ENCODE measurements at places on chromosomes 7 and 10. TPM values are rescaled to one million over a fixed set of nuclear protein-coding genes. Genes with fewer than 3 reads are reported as not detected.

- DNase-seq: no peak
Measured at GRCh38 chr10:110827875-110828274, 43.9 kb upstream of the PDCD4 start.

The PNLIP gene
- total RNA-seq: not detected

GRCh38 chr10:45466784-45467183 is 92.8 kb downstream of the ALOX5 start:
- DNase-seq: no peak

The SLC29A4 gene
- total RNA-seq: 1.9 TPM

The GOLGA7B gene
- total RNA-seq: 1.0 TPM

DNA sequence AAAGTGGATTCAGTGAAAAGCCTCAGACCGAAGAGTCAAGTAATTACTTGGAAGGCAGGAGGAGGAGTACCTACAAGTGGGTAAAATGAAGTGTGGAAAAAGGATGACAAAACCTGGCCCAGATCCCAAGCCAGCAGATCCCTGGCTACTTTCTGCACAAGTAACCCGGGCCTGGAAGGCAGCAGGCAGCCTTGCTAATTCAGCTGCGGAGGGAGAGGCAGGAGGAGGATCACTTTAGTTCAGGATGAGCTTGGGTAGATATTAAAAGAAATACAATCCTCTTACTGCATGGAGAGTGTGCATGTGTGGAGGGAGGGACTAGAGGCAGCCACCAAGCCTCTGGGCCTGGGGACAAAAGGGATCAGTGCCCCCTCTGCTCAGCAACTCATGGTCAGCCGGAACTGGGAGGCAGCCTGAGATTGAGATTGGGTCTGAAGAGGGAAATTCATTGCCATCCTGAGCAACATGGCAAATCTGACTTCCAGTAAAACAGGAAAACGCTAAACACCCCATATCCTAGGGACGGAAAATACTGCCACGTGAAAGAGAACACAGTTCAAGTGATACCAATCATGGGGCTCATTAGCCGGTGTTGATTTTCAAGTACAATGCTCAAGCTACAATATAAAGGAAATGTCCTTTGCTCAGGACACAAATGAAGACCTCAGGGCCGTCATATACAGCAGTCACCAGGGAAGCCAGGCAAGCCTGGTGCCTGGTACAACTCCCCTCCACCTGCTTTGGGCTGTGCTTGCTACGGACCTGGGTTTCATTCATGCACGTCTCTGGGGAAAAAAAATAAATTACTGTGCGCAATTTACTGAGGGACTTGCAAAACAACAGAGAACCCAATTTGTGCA is 1.3 kb downstream of the AMPH start:
- no peak for DNase-seq

The PILRA gene
- 3.1 TPM for total RNA-seq

- no peak for DNase-seq
Measured at GRCh38 chr7:106966121-106966520, 78.4 kb upstream of the PRKAR2B start.

GRCh38 chr10:22427890-22428571 is 82.7 kb downstream of the SPAG6 start:
- peak; percentile 43 for DNase-seq

DNA sequence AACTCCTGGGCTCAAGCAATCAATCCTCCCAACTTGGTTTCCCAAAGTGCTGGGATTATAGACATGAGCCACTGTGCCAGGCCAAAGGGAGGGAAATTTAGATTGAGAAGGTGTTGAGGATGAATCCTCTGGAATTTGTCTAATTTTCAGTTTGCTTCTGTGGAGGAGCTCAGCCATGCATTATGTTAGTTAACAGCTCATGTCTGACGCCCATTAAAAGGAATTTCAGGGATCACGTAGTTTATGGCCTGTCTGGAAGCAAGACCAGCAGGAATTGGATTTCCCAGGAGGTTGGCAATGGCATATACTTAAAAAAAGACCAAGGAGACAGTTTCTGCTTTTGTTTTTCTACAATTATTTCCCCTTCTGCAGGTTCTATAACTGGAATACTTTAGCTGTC is 165.7 kb downstream of the OTUD1 start:
- DNase-seq: no peak

DNA sequence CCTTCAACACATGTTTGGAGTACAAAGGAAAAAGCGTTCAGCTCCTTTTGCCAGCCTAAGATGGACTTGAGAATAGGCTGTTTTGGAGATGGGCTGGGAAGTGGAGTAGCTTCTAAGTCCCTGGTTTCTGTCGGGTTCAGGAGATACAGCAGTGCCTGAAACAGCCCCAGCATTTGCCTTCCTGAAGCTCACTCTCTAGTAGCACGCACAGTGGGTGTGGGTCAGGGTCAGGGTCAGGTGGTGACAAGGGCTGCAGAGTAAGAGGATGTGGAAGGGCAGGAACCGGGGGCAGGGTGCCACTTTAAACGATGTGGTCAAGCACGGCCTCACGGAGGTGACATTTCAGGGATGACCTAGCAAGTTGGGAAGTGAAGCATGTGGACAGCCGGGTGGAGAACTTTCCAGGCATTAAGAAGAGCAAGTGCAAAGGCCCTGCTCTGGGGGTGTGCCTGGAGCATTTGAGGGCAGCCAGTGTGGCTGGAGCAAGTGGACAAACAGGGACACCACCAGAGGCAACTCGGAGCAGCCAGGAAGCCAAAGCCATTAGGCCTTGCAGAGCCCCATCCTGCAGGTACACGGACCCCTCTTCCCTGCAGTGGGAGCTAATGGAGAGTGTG is 382.2 kb upstream of the ZMIZ1 start:
- no peak for DNase-seq

- DNase-seq: no peak
Measured at GRCh38 chr10:22850541-22850940, 77.3 kb upstream of the ARMC3 start.

The TDRD1 gene
- not detected for total RNA-seq

GRCh38 chr10:44033008-44033407 is 351.9 kb downstream of the CXCL12 start:
- DNase-seq: no peak

The SLC26A4 gene
- not detected for total RNA-seq

- DNase-seq: peak; percentile 4
Measured at GRCh38 chr10:112658900-112659638, 212.1 kb downstream of the VTI1A start.

GRCh38 chr10:78292250-78292981 is 258.8 kb downstream of the RPS24 start:
- no peak for DNase-seq

DNA sequence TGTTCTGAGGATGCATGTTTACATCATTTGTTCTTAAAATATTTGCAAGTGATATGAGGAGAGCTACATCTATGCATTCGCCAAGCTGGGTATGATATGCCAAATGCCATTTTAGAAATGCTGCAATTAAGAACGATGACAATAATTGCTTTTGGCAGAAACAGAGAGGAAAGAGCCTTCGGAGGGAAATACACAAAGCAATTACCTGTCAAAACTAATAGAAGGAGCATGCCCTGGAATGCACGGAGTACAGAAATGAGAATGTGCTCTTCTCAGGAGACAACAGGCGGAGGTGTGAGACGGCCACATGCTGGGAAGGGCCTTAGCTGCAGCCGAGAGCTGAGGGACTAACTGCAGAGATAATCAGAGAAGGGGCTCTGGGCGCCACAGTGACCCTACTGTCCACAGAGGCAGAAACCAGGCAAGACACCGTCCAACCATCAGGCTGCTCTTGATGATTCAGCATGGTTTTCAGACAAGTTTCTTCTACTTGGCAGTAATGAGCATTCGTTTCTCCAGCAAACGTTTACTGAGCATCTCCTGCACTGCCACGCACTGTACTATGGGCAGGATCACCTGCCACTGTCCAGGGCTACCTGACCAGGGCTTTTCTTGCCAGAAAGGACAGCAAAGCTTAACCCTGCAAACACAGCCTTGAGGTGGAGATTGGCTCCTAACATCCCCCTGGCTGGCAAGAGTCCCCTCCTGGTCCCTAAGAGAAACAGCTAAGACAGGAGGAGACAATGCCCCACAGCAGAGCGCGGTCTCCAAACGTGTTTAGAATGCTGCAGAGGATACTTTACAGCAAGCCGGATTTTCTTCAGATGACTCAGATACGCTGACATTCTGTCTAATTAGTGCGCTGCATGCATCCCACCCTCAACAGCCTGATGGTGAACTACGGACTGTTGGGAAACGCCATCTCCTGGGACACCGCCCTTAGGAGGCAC is 18.1 kb downstream of the VIPR2 start:
- DNase-seq: no peak

The SLC26A3 gene
- not detected for total RNA-seq

GRCh38 chr7:101594790-101595189 is 34.3 kb downstream of the MYL10 start:
- DNase-seq: no peak

DNA sequence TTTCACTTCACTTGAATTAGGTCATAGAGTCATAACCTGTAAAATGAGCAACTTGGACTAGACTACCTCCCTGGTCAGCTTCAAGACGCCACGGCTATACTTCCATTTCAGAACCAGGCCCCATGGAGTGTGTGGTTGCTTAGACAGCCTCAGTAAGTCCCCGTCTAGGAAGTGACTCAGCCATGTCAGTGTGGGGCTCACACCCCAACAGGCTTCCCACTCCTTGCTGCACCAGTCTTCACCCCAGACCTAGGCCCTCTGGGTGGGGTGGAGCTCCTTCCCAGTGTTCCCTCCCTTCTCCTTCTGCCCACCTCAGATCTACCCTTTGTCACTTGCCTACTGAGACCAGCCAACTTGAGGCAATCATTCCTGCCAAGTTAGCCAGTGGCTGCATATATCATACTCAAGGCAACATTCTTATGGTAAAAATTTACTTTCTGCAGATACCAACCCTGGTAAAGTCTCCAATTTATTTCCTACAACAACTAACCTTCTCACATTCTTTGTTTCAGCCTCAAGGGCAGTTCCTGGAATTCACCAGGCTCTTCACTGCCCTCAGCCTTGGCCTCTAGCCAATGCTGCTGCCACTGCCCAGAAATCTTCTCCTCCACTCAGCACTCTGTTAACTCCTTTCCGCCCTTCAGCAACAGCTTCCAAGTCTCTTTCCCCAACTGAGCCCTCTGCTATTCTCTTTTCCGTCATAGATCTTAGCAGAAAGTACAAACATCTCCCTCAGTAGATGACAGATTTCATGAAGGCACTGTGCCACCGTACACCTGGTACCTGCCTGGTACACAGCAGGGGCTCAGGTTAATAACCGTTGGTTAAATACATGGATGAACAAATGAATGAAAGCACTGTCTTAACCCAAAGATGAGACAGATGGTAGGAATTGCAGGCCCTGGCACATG is 31.3 kb upstream of the ZNRF2 start:
- DNase-seq: peak; percentile 73

DNA sequence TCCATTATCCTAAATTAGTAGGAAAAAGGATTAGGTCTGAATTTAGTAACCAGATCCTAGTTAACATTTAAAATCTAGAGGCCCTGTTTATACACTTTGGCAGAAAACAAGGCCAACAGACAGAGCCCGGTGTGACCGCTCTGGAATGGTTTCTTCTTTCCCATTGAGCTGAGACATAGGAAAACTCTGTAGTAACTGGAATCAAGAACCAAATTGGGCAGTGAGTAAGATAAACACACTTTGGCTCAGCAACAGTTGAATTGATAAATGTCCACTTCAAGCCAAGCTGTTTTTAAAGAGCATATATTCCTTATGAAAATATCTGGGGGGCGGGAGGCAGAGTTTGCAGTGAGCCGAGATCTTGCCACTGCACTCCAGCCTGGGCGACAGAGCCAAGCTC is 343.7 kb upstream of the SEMA3A start:
- DNase-seq: no peak

The OR9A4 gene
- not detected for total RNA-seq

The HABP2 gene
- 1.0 TPM for total RNA-seq

GRCh38 chr7:142945001-142945400 is 5.7 kb downstream of the LLCFC1 start:
- DNase-seq: no peak

The TACC2 gene
- 26.5 TPM for total RNA-seq

The MALRD1 gene
- not detected for total RNA-seq

- no peak for DNase-seq
Measured at GRCh38 chr7:67496589-67496988, 500.0 kb downstream of the TYW1 start.

DNA sequence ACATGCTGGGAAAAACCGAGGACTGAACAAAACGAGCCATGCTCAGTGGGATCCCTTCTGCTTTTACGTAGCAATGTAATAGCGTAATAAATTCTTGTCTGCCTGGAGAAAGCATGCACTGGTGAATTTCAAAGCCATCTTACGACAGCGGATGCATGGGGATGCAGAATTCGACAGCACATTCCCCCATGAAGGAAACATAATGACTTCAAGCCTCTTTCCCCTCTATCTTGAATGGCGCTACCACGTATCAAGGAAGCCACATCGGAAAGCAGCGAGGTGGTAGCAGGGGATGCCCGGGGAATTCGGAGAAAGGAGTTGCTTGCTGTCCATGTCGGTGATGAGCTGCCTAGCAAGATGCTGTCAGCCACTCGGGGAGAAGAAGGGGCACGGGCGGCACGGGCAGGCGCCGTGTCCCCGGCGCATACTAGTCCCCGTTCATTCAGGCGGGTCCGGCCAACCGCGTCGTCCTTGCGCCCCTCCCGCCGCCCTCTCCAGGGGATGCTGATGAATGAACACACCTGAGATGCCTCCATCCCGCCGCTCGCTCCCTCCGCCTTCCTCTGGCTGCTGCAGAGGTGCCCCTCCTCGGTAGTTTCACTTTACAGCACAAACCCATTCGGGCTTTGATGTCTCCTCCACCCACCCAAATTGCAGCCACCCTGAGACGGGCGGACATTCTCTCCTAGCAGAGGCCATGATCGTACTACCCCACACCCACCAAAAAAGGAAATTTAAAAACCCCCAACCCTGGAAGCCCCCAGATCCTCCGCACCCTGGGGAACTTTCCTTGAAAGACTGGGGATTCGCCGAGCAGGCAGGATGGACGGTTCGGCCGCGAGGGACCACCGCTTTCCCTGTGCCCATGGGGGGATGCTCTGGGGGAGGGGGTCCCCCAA is 644 bp downstream of the SORBS1 start:
- peak; percentile 38 for DNase-seq

GRCh38 chr10:78224602-78225001 is 190.9 kb downstream of the RPS24 start:
- no peak for DNase-seq

DNA sequence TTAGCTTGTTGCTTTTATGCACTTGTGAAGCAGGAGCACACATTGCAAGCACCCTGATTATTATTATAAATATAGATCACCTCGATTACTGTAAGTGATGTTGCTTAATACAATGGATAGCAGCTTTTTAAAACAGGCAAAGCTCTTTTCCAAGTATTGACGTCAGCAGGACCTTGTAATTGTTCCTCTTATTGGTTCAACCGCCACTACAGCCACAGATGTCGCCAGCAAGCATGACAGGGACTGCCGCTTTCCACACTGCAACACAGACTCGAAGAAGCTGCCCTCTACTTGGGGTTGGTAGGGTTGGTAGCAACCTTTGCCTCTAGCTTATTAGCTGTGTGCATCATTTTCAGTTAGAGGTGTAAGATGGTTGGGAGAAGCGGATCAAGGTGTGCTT is 167.6 kb downstream of the ZNF365 start:
- DNase-seq: no peak
